ENCODE measurements at places on chromosomes 7 and 10.
A peak's percentile ranks its signal among the peaks of the same experiment; 100 is the strongest.

GRCh38 chr7:105079348-105079747 is 65.3 kb downstream of the KMT2E start:
- no peaks in the 10 kb centered on the region for H3K4me1 ChIP-seq
- no peak for DNase-seq
- H3K27ac ChIP-seq = no peak overlapping the region
- no peaks in the 10 kb centered on the region for H3K27me3 ChIP-seq
- H3K4me3 ChIP-seq = no peak overlapping the region

DNA sequence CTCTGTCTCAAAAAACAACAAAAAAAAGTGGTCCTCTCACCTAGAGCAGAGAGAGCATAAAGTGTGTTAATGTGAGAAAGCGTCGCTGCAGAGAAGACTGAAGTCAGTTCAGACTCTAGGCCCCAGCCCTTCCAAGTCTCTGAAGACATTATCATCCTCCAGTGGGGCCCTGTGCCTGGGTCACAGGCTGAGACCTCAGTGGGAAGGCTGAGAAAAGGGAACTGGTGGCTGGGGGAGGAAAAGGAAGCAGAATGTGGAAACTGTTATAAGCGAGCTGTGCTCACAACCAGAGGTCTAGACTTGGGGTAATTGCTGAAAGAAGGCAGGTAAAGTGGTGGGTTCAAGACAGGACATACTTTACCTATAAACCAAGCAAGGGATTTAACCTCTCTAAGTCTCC is 4.9 kb upstream of the RRP12 start:
- H3K27me3 ChIP-seq = no peaks in the 10 kb centered on the region
- H3K4me3 ChIP-seq = no peak overlapping the region
- no peak for DNase-seq
- no peak overlapping the region for H3K27ac ChIP-seq
- no peaks in the 10 kb centered on the region for H3K36me3 ChIP-seq

DNA sequence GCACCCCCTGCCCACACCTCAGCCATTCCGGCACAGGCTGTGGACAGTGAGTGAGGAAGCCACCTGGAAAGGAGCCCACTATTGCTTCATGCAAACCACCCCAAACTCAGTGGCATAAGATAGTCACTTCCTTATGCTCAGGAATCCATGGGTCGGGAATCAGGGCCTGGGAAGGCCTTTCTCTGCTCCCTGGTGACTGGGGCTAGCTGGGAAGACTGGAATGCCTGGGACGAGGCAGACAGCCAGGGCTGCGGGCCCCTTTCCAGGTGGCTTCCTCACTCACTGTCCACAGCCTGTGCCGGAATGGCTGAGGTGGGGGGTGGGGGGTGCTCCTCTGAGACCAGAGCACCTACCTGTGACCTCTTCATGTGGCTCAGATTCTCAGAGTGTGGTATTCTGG is 74.1 kb upstream of the GRB10 start:
- no peak overlapping the region for H3K4me3 ChIP-seq
- H3K4me1 ChIP-seq = no peaks in the 10 kb centered on the region
- no peaks in the 10 kb centered on the region for H3K27me3 ChIP-seq
- no peak overlapping the region for H3K27ac ChIP-seq

DNA sequence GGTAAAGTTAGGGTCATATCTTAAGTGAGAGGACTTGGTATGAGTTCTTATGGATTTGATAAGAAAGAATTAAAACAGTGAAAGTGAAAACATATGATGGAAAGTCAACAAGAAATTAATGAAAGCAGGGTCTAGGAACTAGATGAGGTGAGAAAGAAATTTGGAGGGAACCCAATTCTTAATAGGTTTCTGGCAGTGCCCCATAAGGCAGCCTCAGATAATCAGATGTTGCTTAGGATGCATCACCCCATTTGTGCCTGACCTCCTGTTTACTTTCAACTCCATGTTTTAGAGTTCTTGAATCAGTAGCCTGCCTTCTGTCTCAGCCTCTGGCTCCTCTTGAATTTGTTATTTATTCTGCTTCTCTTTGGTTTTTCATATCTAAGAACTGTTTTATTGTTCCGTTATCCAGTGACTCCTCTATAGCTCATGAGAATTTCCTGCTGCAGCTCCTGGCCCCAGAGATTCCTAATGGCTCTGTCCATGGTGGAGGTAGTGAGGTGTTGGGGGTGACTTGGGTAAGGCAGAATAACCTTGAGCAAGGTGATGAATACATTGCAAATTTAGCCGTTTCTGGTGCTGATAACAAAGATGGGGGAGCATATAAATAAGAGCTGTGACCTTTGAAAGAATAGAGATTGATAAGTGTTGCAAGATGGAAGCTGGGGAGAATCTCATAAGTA is 17.6 kb downstream of the ITGB8 start:
- no peak overlapping the region for H3K4me3 ChIP-seq
- no peaks in the 10 kb centered on the region for H3K4me1 ChIP-seq

DNA sequence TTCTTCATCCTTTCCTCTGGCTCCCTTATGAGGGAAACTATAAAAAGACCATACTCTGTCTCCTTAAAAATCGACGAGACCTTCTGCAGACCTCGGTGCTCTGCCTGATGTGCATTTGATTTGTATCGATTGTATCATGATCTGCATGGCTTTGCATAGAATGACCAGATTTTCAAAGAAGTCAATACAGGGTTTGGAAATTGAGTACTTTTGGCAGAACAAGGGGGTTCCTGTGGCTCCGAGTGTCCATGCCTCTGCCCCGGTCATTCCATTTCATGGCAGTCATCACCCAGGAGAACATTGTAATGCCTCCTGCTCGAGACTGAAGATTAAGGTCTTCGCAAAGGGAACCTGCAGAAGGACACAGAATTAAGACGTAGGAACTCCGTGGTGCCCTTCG is 685 bp downstream of the CASP2 start:
- DNase-seq = no peak
- no peaks in the 10 kb centered on the region for H3K27me3 ChIP-seq
- H3K27ac ChIP-seq = peak overlapping the region; percentile 86
- H3K4me1 ChIP-seq = peaks cover 19% of the 10 kb centered on the region

DNA sequence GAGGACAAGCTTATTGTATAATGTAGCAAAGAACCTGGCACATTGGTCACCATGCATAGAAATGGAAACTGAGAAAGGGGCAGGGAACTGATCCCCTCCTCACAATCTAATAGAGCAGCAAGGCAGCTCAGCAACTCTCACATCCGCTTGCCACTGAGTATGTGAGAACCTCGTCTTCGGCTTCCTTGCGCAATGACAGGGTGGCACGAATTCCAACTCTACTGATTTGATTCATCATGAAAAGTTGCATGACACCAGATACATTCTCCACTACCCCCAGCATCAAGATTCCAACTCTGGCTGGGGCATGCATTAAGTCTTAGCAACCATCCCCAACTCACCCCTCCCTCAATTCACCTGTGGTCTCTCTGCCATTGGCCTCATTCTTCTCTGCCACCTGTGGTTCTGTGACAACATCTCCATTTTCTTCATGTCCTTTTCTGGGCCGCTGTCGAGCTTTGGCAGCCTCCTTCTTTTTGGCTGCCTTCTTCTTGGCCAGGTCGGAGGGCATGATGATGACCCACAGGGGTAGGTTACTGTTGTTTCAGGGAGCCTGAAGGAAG is 976 bp downstream of the ABCF2 start:
- H3K27ac ChIP-seq = no peak overlapping the region
- peaks cover 32% of the 10 kb centered on the region for H3K36me3 ChIP-seq
- H3K4me3 ChIP-seq = peak overlapping the region; percentile 69
- peaks cover 19% of the 10 kb centered on the region for H3K4me1 ChIP-seq
- DNase-seq = no peak

DNA sequence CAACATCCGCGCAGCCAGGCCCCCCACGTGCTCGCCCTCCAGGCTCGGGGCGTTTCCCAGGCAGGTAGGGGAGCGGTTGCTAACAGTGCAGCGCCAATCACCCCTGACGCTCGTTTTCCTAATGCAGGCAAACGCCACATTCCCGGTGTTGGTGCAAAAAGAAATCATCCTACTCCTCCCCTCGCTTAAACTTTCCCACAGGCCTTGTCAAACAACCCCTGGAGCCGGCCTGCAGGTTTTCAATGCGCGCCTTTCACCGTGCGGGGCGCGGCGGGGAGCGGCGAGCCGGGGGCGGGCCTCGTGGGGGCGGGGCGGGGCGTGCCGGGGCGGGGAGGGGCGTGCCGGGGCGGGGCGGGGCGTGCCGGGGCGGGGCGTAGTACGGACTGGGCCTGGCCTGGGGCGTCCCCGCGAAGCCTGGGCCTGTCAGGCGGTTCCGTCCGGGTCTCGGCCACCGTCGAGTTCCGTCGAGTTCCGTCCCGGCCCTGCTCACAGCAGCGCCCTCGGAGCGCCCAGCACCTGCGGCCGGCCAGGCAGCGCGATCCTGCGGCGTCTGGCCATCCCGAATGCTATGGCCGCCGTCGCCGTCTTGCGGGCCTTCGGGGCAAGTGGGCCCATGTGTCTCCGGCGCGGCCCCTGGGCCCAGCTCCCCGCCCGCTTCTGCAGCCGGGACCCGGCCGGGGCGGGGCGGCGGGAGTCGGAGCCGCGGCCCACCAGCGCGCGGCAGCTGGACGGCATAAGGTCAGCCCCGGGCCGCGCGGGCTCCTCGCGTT is at the start of gene ECHDC3:
TSS of gene ECHDC3 (plus strand) at position 374 of the 770 bp plus-strand sequence. CDS start at position 569, 195 bp downstream.
- H3K27me3 ChIP-seq = peaks cover 2% of the 10 kb centered on the region
- peaks cover 18% of the 10 kb centered on the region for H3K4me1 ChIP-seq
- peak within 1 kb of the TSS; percentile 42 for H3K27ac ChIP-seq
- H3K36me3 ChIP-seq = no peaks in the 10 kb centered on the region
- peak; percentile 40 for DNase-seq

- no peak overlapping the region for H3K27ac ChIP-seq
- DNase-seq = no peak
- H3K4me1 ChIP-seq = peaks cover 18% of the 10 kb centered on the region
- H3K4me3 ChIP-seq = no peak overlapping the region
Measured at GRCh38 chr10:69292459-69292858, 14.2 kb downstream of the HK1 start.

GRCh38 chr7:38199154-38199553 is 21.1 kb downstream of the STARD3NL start:
- DNase-seq = no peak
- no peak overlapping the region for H3K27ac ChIP-seq
- no peaks in the 10 kb centered on the region for H3K4me1 ChIP-seq
- no peak overlapping the region for H3K4me3 ChIP-seq
- H3K36me3 ChIP-seq = no peaks in the 10 kb centered on the region

DNA sequence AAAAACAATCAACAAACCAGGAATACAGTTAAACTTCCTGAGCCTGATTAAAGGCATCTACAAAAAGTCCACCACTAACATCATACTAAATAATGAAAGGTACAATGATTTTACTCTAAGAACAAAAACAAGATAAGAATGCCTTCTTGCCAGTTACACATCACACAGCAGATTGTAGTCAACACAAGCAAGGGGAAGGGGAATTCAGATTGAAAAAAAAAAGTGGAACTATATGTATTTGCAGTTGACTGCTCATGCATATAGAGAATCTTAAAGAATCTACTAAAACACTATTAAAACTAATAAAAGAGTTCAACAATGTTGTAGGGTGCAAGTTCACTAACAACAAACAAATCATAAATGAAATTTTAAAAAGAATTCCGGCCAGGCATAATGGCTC is 28.5 kb downstream of the ZNF33B start:
- H3K27ac ChIP-seq = no peak overlapping the region
- DNase-seq = no peak
- H3K36me3 ChIP-seq = peaks cover 13% of the 10 kb centered on the region
- no peaks in the 10 kb centered on the region for H3K4me1 ChIP-seq
- H3K4me3 ChIP-seq = no peak overlapping the region

- H3K27ac ChIP-seq = no peak overlapping the region
- no peaks in the 10 kb centered on the region for H3K36me3 ChIP-seq
- H3K4me3 ChIP-seq = no peak overlapping the region
- H3K27me3 ChIP-seq = no peaks in the 10 kb centered on the region
Measured at GRCh38 chr10:125114761-125115391, 45.5 kb downstream of the CTBP2 start.

DNA sequence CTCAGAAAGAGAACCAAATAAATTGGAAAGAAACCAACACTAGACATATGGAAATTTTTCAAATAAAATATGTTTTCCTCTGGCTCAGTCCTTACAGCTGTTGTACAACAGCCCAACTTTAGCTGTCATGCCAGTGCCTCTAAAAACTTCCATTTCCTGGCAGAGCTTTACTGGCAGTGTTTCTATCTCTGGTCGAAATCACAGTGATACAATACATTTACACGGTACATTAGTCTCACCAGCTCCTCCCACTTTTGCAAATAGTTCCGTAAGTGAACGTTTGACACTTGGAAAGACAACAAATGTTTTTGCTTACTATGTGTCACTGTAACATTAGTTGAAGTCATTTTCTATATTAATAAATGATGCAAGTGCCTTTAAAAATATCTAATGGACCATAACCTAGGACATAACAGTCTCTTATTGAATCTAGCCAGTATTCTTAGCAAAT is 29.8 kb downstream of the BCAP29 start:
- H3K4me3 ChIP-seq = no peak overlapping the region
- H3K27ac ChIP-seq = no peak overlapping the region
- H3K36me3 ChIP-seq = peaks cover 4% of the 10 kb centered on the region

- no peak overlapping the region for H3K4me3 ChIP-seq
- no peaks in the 10 kb centered on the region for H3K27me3 ChIP-seq
- no peak overlapping the region for H3K27ac ChIP-seq
- peaks cover 8% of the 10 kb centered on the region for H3K4me1 ChIP-seq
- DNase-seq = no peak
Measured at GRCh38 chr7:100044718-100045117, 4.9 kb upstream of the ZSCAN21 start.

DNA sequence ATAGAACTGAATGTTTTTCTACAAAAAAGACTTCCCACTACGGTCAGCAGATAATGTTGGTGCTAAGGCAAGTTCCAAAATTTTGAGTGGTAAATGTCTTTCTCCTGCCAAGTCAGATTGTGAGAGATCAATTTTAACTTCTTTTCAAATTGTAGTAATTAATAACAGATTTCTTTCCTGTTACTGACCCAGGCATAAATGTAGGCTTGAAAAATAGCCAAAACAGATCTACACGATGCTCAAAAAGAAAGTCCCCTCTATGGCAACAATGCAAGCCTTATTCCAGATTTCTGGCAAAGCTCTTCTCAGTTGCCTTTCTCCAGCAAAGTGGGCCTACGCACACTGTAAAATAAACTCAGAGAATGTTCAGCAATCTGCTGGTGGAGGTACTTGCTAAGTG is 641.0 kb upstream of the NRP1 start:
- H3K36me3 ChIP-seq = no peaks in the 10 kb centered on the region
- H3K4me3 ChIP-seq = no peak overlapping the region
- H3K27ac ChIP-seq = no peak overlapping the region
- no peaks in the 10 kb centered on the region for H3K4me1 ChIP-seq
